Upper lobe of right lung (tissue), 1 donor: ENCODE measurements at places on chromosomes 5 and 9. TPM values are rescaled to one million over a fixed set of nuclear protein-coding genes. Genes with fewer than 3 reads are reported as not detected.

- peak; percentile 56 for DNase-seq
These were observed 37.2 kb downstream of the DAB2IP start for GRCh38 chr9:121688681-121689080.

- no peak for DNase-seq
These were observed 25.2 kb downstream of the MAP3K1 start for GRCh38 chr5:56840597-56840996.

GRCh38 chr5:165508861-165509260 lies 2003.4 kb downstream of the MAT2B start:
- DNase-seq, result no peak

GRCh38 chr9:89613912-89614892 lies 9.4 kb downstream of the GADD45G start:
- no peak for DNase-seq

DNA sequence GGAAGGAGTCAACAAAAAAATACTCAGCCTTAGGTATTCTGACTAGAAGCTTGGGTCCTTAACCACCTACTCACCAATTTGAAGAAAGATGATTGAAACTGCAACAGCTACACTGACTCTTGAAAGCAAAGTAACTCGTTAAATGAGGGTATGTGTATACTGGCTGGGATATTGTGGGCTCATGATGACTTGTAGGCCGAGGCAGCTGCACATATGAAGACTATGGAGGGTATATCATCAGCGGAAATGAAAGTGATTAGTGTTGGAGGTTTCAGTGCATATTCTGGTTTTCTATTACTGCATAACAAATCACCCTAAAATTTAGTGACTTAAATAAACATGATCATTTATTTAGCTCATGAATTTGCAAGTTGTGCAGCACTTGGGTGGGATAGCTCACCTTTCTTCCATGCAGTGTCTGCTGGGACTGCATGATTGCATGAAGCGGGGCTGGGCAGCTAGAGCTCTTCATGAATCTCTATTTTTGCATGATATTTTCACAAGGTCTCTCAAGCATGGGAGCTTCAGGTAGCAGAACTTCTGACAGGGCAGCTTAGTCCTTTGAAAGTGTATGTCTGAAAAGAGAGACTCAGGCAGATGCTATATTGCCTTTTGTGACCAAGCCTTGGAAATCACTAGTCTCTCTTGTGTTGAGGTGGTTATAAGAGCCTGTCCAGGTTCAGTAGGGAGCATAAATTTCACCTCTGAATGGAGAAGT lies 96.1 kb upstream of the CDKN2B start:
- no peak for DNase-seq

GRCh38 chr9:281741-282645 lies 67.3 kb downstream of the DOCK8 start:
- no peak for DNase-seq

- no peak for DNase-seq
These were observed 289.3 kb downstream of the KIAA0825 start for GRCh38 chr5:94329115-94329514.

- DNase-seq, result no peak
These were observed 13.0 kb downstream of the NAIF1 start for GRCh38 chr9:128054087-128054486.

The MATR3 gene
- total RNA-seq, result 197 TPM
